Pons (tissue), 1 donor: ENCODE measurements at places on chromosomes 11 and 22.

DNA sequence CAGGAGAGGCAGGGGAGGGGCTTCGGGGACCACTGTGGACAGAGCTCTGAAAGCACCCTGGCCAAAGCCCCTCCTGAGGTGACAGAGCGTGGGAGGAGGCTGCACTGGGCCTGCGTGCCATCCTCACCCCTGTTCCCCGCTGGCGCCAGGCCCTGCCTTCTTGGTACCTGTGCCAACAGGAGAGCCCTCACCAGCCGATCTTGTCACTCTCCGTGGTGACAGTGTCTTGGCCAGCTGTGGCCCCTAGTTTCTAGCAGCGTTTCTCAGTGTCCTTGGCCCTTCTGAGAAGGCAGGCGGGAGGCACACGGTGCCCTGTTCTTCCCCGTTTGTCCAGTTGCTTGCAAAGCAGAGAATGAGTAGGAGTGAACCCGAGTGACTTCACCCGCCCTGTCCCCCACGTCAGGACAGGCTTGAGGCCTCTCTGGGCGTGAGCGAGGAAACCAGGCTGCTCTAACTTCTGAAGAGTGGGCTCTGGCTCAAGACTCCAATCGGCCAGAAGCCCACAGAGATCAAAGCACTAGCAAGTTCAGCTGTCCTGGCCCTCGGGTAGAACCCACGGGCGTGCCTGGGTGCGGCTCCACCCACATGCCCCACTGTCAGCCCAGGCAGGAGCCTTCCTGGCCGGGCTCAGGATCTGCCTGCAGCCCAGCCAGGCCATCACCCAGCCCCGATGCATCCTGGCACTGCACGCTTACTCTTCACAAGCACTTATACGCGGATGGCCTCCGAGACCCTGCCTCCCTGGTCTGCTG, 60.2 kb upstream of the EMID1 start:
- DNase-seq = no peak

DNA sequence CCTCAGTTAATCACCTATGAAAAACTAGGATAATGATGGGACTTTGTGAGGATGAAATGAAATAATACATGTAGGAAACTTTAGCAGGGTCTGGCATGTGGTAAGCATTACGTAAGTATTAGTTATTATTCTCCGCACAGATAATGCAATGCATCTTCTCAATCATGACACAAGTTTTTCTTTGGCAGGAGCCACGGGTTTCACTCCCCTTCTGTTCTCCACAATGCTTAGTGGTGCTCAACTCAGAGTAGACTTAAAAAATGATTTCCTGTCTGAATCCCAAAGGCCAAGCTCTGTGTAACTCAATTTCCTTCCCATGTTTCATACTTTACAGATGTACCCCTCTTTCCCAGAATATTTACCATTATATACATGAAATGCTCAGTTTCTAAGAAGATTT, 82.9 kb downstream of the CCDC34 start:
- DNase-seq = no peak

DNA sequence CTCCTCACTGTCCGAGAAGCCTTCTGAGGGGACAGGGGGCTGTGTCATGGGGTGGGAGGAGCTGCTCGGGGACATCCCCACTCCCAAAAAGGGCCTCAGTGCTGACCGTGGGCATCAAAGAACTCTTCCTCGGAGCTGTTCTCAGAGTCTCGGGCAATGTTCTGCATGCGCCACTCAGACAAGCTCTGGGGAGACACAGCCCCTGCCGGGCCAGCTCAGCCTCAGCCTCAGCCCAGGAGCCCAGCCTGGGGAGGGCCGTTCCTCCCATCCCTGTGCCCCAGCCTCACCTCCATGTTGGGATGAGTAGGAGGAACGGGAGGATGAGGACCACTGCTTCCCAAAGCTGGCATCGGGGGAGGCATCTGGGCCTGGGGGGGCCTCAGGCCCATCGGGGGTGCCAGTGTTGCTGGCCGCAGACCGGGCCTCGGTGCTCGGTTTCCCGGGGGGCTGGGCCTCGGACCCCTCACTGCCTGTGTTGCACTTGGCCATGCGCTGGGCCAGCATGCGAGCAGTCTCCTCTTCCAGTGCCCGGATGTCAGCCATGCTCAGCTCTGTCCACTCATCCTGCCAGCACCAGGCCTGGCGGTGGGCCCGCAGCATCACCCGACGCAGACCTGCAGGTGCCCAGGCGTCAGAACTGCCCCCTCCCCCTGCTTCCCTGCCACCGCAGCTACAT, 5.2 kb downstream of the PITPNM1 start:
- no peak for DNase-seq

- no peak for DNase-seq
Observed at GRCh38 chr11:93908689-93909088, 58.3 kb upstream of the VSTM5 start.

GRCh38 chr11:44607987-44608386, 42.5 kb downstream of the CD82 start:
- DNase-seq = no peak

- DNase-seq = no peak
Observed at GRCh38 chr11:115598257-115598901, 94.2 kb upstream of the CADM1 start.

DNA sequence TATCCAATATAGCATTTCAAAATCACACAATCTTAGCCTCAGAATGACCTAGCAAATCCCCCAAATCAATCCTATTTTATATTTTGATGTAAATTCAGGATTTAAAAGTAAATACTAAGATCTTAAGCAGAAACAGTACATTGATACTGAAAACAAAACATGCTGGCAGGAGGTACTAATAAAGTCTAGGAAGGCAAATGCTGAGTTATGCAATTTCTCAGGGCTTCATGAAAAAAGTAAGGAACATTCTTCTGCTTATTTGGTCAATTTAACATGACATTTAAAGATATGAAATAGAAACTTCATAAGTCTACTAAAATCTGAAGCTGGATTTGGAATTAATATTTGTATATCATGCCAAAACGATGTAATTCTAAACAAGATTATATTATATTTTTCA, 153.3 kb downstream of the SWAP70 start:
- no peak for DNase-seq

DNA sequence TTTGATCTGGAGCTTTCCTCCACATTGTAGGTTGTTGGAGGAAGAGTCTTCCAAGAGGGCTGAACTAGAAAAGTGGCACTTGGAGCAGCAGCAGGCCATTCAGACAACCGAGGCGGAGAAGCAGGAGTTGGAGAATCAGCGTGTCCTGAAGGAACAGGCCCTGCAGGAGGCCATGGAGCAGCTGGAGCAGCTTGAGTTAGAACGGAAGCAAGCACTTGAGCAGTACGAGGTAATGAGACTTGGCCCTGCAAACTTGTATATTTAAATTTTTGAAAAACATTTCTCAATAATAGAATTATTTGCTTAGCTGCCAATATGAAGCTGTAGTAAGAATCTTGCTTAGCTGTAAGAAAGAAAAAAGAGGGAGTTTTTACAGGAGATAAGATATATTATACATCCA, 84.0 kb downstream of the SWAP70 start:
- DNase-seq = no peak
